ENCODE measurements at places on chromosomes 3 and 15. TPM values are rescaled to one million over a fixed set of nuclear protein-coding genes. Genes with fewer than 3 reads are reported as not detected.

GRCh38 chr15:69996321-69997160, 101.2 kb downstream of the TLE3 start:
- no peak overlapping the region for H3K27ac ChIP-seq
- no peak overlapping the region for H3K4me3 ChIP-seq
- no peaks in the 10 kb centered on the region for H3K27me3 ChIP-seq
- no peak for DNase-seq

GRCh38 chr15:30008156-30008555, 74.6 kb upstream of the GOLGA8J start:
- H3K27ac ChIP-seq, result no peak overlapping the region
- no peaks in the 10 kb centered on the region for H3K36me3 ChIP-seq
- H3K4me3 ChIP-seq, result no peak overlapping the region
- H3K27me3 ChIP-seq, result no peaks in the 10 kb centered on the region

Gene SLC12A1
- not detected for total RNA-seq

DNA sequence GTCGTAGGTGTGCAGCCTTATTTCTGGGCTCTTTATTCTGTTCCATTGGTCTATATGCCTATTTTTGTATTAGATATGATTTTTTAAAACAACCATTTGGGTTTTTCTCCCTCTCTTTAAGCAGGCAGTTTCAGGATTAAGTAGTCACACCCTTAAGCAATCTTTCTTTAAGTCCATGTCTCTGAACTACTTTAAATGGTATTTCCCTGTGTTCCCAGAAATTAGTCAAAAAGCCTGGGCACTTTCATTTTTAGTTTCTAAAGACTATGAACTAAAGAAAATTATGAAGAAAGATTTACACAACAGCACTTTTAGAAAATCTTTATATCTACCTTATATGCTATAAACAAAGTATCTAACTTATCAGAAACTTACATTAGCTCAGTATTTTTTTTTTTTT, 110.3 kb downstream of the FAIM start:
- H3K4me3 ChIP-seq, result no peak overlapping the region
- H3K36me3 ChIP-seq, result no peaks in the 10 kb centered on the region
- no peaks in the 10 kb centered on the region for H3K27me3 ChIP-seq
- DNase-seq, result no peak
- H3K4me1 ChIP-seq, result no peaks in the 10 kb centered on the region

- no peak overlapping the region for H3K27ac ChIP-seq
- H3K27me3 ChIP-seq, result no peaks in the 10 kb centered on the region
- no peak for DNase-seq
- no peaks in the 10 kb centered on the region for H3K36me3 ChIP-seq
These were observed 472 bp downstream of the BSN start for GRCh38 chr3:49554633-49555265.

Gene RTP3
- total RNA-seq, result not detected

GRCh38 chr3:155001289-155002010, 78.7 kb upstream of the MME start:
- no peaks in the 10 kb centered on the region for H3K4me1 ChIP-seq
- no peak for DNase-seq
- H3K27me3 ChIP-seq, result no peaks in the 10 kb centered on the region
- no peaks in the 10 kb centered on the region for H3K36me3 ChIP-seq
- H3K27ac ChIP-seq, result no peak overlapping the region

- no peaks in the 10 kb centered on the region for H3K4me1 ChIP-seq
- no peak for DNase-seq
- H3K4me3 ChIP-seq, result no peak overlapping the region
- no peaks in the 10 kb centered on the region for H3K27me3 ChIP-seq
- no peaks in the 10 kb centered on the region for H3K36me3 ChIP-seq
These were observed 11.7 kb upstream of the GAP43 start for GRCh38 chr3:115611630-115612029.

Data from gastrocnemius medialis (tissue), 4 donors.